HCT116 (cell line): ENCODE measurements at places on chromosomes 2 and 18.

GRCh38 chr2:134140251-134140661, 113.6 kb upstream of the MGAT5 start:
- DNase-seq, result no peak

- DNase-seq, result no peak
These were observed 12.5 kb upstream of the GYPC start for GRCh38 chr2:126643431-126643830.

GRCh38 chr18:47381975-47382570, 130.6 kb upstream of the SKOR2 start:
- no peak for DNase-seq

GRCh38 chr2:226766352-226767055, 33.1 kb downstream of the IRS1 start:
- DNase-seq, result no peak

- DNase-seq, result no peak
These were observed 61.4 kb upstream of the CCDC195 start for GRCh38 chr2:224777559-224777930.
